ENCODE measurements at places on chromosomes 16 and 17. TPM values are rescaled to one million over a fixed set of nuclear protein-coding genes. Genes with fewer than 3 reads are reported as not detected.

DNA sequence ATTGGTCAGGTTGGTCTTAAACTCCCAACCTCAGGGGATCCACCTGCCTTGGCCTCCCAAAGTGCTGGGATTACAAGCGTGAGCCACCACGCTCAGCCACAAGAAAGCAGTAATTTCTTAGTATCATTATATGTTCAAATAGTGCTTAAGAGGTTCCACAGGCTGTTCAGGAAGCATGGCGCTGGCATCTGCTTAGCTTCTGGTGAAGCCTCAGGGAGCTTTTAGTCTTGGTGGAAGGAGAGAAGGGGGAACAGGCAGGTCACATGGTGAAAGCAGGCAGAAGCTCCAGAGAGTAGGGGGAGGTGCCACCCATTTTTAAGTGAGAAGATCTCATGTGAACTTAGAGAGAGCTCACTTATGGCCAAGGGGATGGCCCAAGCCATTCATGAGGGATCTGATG lies 3.7 kb upstream of the SEC14L1 start:
- no peaks in the 10 kb centered on the region for H3K27me3 ChIP-seq
- DNase-seq, result no peak
- H3K36me3 ChIP-seq, result no peaks in the 10 kb centered on the region
- H3K4me1 ChIP-seq, result peaks cover 11% of the 10 kb centered on the region
- no peak overlapping the region for H3K27ac ChIP-seq

DNA sequence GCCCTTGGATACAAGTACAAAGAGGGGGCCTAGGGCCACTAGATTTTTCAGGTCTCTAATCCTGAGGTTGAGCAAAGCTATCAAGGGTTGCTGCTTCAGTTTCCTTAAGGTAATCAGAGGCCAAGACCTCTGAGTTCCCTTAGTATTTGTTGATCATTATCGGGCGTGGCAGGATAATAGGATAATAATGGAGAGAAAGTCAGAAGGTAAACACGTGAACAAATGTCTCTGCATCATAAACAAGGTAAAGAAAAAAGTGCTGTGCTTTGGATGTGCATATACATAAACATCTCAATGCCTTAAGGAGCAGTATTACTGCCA lies 41.5 kb upstream of the YPEL2 start:
- DNase-seq, result no peak
- no peaks in the 10 kb centered on the region for H3K4me1 ChIP-seq
- no peak overlapping the region for H3K4me3 ChIP-seq
- H3K36me3 ChIP-seq, result no peaks in the 10 kb centered on the region
- no peak overlapping the region for H3K27ac ChIP-seq

GRCh38 chr17:15972497-15972951 lies 27.0 kb downstream of the ZSWIM7 start:
- peaks cover 8% of the 10 kb centered on the region for H3K36me3 ChIP-seq
- no peak overlapping the region for H3K4me3 ChIP-seq
- no peak overlapping the region for H3K27ac ChIP-seq
- no peak for DNase-seq
- no peaks in the 10 kb centered on the region for H3K4me1 ChIP-seq

CD300LF gene
- polyA plus RNA-seq, result not detected

CX3CL1 gene
- polyA plus RNA-seq, result 5.8 TPM

- no peaks in the 10 kb centered on the region for H3K36me3 ChIP-seq
- DNase-seq, result no peak
- no peak overlapping the region for H3K4me3 ChIP-seq
- H3K27ac ChIP-seq, result no peak overlapping the region
Measured at GRCh38 chr17:35213412-35213940, 19.3 kb upstream of the SLC35G3 start.
